ENCODE measurements at places on chromosomes 6 and 20. TPM values are rescaled to one million over a fixed set of nuclear protein-coding genes. Genes with fewer than 3 reads are reported as not detected.

NXT1 gene
- total RNA-seq = 34.4 TPM

SLC22A3 gene
- total RNA-seq = 0.05 TPM

MDC1 gene
- 62.5 TPM for total RNA-seq

TPX2 gene
- 104 TPM for total RNA-seq

XRN2 gene
- 70.1 TPM for total RNA-seq

MUC21 gene
- not detected for total RNA-seq

WFDC9 gene
- not detected for total RNA-seq

ADAT2 gene
- 17.1 TPM for total RNA-seq

SLC24A3 gene
- not detected for total RNA-seq

CCM2L gene
- not detected for total RNA-seq

REM1 gene
- not detected for total RNA-seq

ASIP gene
- not detected for total RNA-seq

HCK gene
- total RNA-seq = 20.1 TPM

TCP11 gene
- not detected for total RNA-seq

TFAP2C gene
- total RNA-seq = not detected

GZF1 gene
- total RNA-seq = 9.5 TPM

PPP1R3G gene
- 0.10 TPM for total RNA-seq

ATG5 gene
- 21.0 TPM for total RNA-seq

CALHM4 gene
- not detected for total RNA-seq

CYP39A1 gene
- not detected for total RNA-seq

GMPR gene
- 1.1 TPM for total RNA-seq

ULBP3 gene
- not detected for total RNA-seq

TFAP2A gene
- total RNA-seq = 0.21 TPM

BPIFB2 gene
- total RNA-seq = not detected

SCUBE3 gene
- not detected for total RNA-seq

LRRC73 gene
- 0.13 TPM for total RNA-seq

NANP gene
- total RNA-seq = 5.1 TPM

CD83 gene
- 132 TPM for total RNA-seq

TSBP1 gene
- not detected for total RNA-seq
